ENCODE measurements at places on chromosomes 16 and 17.

DNA sequence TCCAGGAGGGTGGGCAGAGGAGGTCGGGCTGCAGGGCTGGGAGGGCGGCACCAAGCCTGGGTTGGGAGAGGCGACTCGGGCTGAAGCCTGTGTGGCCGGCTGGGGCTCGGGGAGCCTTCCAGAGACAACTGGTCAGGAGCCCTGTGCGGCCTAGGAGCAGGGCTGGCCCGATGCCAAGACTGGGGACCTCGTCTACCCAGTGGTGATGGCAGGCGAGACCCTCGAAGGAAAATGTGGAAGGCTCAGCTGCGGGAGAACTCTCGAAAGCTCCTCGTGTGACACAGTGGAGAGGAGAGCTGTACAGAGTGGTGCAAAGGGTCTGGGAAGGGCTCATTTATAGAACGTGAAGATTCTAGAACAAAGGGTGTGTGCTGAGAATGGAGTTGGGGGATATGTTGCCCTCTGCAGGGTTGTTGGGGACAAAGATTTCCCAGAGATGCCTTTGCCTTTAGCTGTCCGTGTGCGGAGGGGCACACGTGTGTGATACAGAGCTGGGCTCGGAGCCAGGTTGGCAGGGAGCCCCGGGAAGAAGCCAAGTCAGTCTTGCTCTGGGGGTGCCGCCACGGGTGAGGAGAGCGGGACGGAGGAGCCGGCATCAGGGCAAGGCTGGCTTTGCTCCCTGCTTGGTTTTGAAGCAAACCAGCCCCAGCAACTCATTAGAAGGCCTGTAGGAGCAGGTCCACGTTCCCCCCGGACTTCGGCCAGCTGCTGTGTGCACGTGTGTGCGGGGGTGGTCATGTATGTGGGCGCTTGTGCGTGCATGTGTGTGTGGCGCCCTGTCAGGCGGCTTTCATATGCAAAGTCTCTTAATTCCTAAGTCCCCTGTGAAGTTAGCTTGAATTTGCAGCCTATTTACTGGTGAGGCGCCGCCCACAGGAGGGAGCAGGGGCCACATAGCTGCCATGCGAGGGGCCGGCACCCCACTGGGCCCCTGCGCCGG is 132.4 kb upstream of the CHMP6 start:
- peak; percentile 90 for DNase-seq

GRCh38 chr17:1494203-1494602 is 1.7 kb upstream of the MYO1C start:
- no peak for DNase-seq

GRCh38 chr16:1887711-1888354 is 15.9 kb upstream of the MEIOB start:
- DNase-seq = peak; percentile 21

DNA sequence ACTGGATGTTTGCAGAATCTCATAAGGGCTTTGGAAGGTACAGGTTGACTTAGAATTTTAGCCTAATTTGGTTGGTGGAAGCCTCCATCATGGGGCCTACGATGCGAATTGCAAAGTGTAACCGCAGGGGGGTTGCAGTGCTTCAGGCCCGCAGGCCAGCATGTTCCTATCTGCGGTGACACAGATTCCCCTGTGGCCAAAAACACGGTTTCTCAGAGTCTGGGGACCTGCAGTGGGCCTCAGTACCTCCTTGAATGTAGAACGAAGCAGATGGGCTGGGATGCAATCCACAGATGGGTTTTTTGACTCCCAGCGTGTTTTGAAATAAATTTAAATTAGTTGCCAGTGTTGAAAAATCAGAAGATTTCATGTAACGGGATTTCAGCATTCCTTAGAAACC is 34.7 kb downstream of the KIAA0513 start:
- no peak for DNase-seq

DNA sequence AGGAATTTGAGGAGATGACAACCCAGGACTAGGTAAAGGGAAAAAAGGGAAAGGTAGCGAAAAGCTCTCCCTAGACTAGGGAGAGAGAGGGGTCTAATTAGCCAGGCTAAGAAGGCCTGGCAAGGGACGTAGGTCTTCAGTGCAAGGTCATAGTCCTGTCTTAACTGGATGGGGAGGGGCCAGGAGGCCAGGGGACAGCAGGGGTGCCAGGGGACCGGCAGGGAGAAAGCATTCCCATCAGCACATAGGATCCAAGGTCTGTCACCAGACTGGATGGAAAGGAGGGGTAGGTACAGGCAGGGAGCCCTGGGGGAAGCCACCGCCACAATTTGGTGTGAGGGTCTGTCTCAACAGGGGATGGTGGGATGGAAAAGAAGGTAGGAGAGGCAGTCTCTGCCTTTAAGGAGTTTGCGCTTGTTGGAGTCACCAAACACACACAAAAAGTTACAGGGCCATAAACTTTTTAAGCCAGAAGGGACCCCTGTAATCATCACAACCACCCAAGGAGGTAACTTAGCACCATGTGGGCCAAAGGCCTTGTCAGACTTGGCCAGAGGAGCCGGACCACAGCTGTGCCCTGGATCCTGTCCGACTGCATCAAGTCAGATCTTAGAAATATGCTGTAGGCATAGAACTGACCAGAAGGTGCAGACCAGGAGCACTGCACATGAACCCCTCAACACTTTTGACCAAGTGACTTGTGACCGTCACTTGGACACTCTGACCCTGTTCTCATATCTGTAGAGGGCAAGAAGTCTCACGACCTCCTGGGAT is 10.0 kb downstream of the AXIN2 start:
- no peak for DNase-seq

DNA sequence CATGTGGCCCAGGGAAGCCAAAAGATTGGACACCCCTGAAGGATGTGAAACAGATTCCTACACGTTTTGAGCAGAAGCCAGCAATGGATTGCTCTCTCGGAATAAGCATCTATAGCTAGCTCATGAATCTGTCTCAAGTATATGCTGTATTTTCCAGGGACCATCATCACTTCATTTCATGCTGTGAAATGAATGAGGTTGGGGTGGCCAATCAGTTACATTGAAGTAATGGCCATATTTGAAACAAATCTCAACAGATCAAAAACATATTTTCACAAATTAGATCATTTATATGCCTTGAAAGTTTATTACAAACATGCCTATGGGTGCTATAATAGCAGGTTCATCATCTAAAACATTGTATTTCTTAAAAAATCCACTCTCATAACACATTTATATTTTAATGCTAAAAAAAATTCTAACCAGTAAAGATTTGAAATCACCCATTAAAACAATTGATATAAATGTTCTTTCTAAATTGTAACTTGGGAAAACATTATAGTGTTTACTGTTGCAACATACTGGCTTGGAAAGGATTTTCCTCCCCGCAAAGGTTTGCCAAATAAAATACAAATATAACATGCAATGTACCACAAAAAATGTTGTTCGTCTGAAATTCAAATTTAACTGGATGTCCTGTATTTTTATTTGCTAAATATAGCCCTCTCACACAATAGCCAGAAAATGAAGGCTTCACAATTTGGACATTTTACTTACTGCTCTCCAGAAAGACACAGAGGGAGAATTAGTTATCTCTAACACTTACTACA is 743.6 kb downstream of the KCNJ2 start:
- DNase-seq = peak; percentile 85

GRCh38 chr16:46649588-46650253 is 28.5 kb upstream of the SHCBP1 start:
- peak; percentile 68 for DNase-seq
